ENCODE measurements at places on chromosomes 2 and 18.

GRCh38 chr2:180196419-180196977 is 189.4 kb upstream of the CWC22 start:
- DNase-seq: no peak

- peak; percentile 3 for DNase-seq
These were observed 73.0 kb upstream of the RAB12 start for GRCh38 chr18:8536231-8536630.

DNA sequence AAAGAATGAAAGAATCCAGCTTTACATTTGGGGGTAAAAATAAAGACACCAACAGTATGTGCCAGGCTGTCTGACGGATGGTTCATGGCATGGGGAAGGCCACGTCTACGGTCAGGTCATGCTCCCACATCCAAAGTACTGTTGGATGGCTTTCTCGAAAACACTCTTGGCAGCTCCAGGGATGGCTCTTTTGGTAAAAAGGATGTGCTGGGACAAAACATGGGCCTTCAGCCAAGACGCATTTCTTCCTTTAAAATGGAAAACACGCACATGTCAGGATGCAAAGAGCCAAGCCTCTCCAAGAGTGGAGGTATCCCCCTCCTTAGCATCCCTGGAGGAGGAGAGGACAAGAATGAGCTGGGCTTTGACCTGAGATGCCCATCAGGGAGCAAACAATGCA is 376.5 kb upstream of the KLHL29 start:
- no peak for DNase-seq

- DNase-seq: no peak
These were observed 34.6 kb upstream of the INSIG2 start for GRCh38 chr2:118053681-118054080.

- DNase-seq: no peak
These were observed 89.1 kb downstream of the NDUFA10 start for GRCh38 chr2:239935789-239936758.

- DNase-seq: no peak
These were observed 236.4 kb downstream of the TNS1 start for GRCh38 chr2:217766356-217766755.

Measured in HT-29 (cell line).